ENCODE measurements at places on chromosomes 1 and 21.
A peak's percentile ranks its signal among the peaks of the same experiment; 100 is the strongest.

- peak; percentile 57 for DNase-seq
Measured at GRCh38 chr1:154419620-154420571, 14.8 kb downstream of the IL6R start.

DNA sequence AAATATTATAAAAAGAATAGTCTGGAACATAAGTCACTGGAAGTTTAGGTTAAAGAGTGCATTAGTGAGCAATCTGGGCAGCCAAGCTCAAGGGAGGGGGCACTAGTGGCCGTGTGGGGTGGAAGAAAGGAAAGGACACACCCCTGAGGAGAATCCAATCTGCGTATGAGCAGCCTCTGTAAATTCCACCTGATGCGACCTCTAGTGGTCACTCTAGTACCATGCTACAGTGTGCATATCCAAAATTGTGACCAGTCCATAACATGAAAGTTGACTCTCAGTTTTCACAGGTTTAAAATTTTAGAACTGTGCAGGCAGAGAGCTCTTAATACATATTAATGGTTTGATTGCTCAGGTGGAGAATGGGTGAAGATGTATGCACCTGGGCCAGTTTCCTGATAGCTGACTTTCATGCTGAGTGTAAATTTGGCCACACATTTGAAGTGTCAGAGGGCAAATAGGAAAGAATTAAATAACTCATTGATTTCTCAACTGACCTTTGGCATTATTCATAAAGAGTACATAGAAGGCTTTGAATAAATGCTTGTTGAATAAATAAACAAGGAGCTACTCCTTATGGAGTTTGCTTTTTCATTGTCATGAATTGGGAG is 105.9 kb upstream of the C21orf91 start:
- DNase-seq: no peak

GRCh38 chr1:162212713-162213112 is 143.2 kb downstream of the NOS1AP start:
- no peak for DNase-seq

GRCh38 chr1:86231076-86231475 is 74.5 kb upstream of the COL24A1 start:
- DNase-seq: peak; percentile 14

DNA sequence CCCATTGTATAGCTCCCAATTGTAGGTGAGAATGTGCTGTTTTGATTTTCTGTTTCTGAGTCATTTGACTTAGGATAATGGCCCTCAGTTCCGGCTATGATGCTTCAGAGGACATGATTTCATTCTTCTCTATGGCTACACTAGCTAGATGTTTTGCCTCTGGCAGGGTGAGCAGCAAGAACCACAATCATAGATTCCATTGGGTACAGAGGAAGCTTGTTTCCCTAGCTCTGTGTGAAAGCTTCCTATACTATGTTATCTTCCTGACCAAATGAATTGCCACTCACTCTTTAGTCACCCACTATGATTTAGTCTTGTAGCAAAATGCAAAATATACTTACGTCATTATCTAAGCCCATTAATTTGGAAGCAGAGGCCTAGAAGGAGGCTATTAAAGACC is 616.3 kb downstream of the PLA2G4A start:
- no peak for DNase-seq

- DNase-seq: no peak
Measured at GRCh38 chr1:37437087-37437486, 37.3 kb upstream of the ZC3H12A start.

GRCh38 chr1:175118375-175119367 is 51.0 kb downstream of the TNN start:
- no peak for DNase-seq

DNA sequence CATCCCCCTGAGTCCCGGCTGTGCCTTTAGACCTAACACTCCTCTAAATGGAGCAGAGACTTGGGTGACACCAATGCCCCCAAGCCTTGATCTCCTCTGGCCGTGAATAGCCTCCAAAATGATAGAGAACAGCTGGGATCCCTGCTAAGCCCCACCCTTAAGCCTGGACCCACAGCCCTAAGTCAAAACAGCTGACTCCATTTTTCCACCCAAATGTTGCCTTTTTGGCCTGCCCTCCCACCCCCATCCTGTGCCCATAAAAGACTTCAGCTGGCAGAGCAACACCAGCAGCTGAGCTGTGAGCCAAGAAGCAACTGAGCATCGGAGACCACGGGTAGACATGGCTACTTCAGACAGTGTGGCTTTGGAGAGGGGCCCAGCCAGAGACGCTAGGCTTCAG is 420.8 kb downstream of the NPHP4 start:
- no peak for DNase-seq

Measured in BJ (cell line).